ENCODE measurements at places on chromosomes 3 and 15. TPM values are rescaled to one million over a fixed set of nuclear protein-coding genes. Genes with fewer than 3 reads are reported as not detected.

CPA3 gene
- total RNA-seq: 80.5 TPM

SCN5A gene
- total RNA-seq: 0.27 TPM

MAP1A gene
- 21.8 TPM for total RNA-seq

GCSAM gene
- total RNA-seq: 1.3 TPM

CLDN11 gene
- not detected for total RNA-seq

BFSP2 gene
- 0.27 TPM for total RNA-seq

SLC35G2 gene
- 10.8 TPM for total RNA-seq

POTEB gene
- total RNA-seq: not detected

KNSTRN gene
- 4.3 TPM for total RNA-seq

TEX55 gene
- under 0.01 TPM for total RNA-seq

CLSTN2 gene
- total RNA-seq: under 0.01 TPM

TTC23 gene
- 4.6 TPM for total RNA-seq

GOLGA8R gene
- total RNA-seq: 4.8 TPM
